ENCODE measurements at places on chromosomes 11 and 22.

DNA sequence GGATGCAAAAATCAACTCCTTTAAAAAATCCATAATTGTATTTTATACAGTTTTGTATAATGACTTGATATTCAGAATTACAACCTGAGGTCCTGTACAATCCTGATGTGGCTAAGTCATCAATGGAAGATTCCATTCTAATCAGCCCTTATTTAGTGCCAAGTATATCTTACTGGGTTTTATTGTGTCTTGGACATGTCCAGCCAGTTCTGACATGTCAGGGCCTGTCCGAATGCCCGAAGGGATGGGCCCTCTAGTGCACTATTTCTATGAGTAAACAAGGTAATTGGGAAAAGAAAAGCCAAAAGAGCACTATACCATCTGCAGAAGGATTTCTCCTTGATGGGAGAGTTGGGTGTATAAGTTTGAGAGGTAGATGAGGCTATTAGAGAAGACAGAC is 412.9 kb downstream of the METTL15 start:
- no peak for DNase-seq

GRCh38 chr11:47828284-47828683 is 19.9 kb downstream of the NUP160 start:
- no peak for DNase-seq

- no peak for DNase-seq
Observed at GRCh38 chr11:111081021-111081511, 164.5 kb upstream of the POU2AF2 start.

- DNase-seq, result no peak
Observed at GRCh38 chr11:87440076-87440770, 402.5 kb downstream of the TMEM135 start.

GRCh38 chr22:39938509-39939111 is 21.6 kb upstream of the TMA7B start:
- peak; percentile 39 for DNase-seq

DNA sequence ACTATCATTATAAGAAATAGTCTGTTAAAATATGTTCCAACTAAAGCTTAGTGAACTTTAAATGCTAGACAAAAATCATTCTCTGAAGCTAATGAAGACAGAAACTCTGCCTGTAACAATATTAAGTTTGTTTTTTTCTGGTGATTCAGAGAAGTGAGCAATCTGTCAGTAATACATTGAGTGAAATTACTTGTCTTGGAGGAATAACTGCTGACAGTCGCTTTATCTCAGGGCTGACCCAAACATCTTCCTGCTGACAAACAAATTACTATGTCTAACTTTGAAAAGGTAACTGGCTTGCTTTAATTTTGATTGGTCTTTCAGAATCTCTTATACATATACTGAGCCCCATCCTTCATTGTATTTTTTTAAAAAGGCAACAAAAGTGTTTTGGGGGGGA is 264.5 kb downstream of the SOX6 start:
- no peak for DNase-seq

GRCh38 chr22:46652847-46653331 is 32.7 kb downstream of the GRAMD4 start:
- DNase-seq, result no peak

- no peak for DNase-seq
Observed at GRCh38 chr11:31812383-31813381, 1.6 kb upstream of the PAX6 start.

DNA sequence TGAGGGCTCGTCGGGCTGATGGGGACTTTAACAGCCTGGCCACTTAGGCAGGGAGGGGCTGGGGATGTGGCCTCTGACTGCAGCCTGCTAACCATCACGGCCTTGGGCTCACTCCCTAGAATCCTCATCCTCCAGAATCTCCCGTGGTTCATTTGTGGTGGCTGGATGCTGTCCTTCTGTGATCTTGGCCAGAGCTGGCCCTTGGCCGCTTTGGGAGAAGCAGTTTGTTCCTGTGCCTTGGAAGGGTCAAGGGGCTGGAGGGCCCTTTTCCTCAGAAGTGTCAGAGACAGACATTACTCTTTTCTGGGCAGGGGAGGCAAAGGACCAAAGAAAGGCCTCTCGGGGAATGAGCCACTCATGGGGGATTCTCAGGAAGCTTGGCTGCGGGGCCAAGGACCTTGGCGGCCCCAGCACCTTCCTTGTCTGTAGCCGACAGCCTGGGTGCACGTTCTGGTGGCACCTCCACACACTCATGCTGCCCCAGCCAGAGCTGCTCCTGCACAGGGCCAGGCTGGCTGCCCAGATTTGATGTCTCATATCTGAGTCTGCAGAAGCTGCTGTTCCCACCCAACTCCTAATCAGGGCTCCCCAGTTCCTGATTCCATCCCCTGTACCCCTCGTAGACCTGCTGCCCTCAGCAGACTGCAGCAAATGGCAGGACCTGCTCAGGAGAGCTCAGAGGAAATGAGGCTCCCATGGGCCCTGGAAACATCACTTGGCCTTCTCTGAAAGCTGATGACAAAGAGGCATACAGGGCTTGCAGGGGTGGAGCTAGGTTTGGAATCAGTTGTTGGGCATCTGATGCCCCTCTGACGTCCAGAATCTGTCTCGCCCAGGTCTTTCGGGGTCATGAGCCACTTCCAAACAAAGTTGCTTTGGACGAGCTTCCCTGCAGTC is 107.7 kb downstream of the CTTN start:
- DNase-seq, result no peak

GRCh38 chr22:39661842-39662685 is 91.5 kb downstream of the CACNA1I start:
- DNase-seq, result peak; percentile 54

DNA sequence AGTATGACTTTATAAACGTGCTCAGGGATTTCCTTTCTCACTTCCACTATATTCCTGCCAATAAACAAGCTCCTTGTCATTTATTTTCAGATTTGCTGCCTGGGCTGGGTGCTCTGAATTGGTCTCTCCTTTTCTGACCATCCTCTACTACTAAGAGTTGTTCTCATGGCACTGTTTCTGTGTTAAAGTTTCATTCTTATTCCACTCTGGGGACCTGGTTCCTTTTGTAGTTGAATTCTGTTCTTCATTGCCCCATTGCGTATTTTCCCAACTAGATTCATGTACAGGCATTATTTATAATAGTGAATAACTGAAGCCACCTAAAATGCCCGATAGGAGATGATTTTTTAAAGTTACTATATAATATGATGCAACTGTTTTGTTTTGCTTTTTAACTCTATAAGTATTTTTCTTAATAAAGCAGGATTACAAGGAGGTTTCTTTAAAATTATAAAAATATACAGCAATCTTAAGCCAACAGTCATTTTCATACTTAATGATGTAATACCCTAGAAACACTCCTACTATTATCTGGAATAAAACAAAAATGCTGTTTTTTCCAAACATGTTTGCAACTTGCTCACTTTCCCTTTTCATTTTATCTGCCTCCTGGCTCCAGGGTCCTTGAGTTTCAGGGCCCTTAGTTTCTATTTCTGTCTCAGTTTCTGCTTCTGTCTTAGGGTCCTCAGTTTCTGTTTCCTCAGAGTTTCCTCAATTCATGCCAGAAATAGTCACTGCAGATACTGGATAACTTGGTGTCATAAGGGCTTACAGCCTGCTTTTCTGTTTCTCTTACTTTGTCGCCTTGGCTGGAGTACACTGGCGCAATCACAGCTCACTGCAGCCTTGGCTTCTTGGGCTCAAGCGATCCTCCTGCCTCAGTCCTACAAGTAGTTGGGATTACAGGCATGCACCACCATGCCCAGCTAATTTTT is 9.8 kb upstream of the FUT4 start:
- DNase-seq, result no peak

- DNase-seq, result peak; percentile 71
Observed at GRCh38 chr11:62786318-62787004, 741 bp upstream of the TMEM179B start.

DNA sequence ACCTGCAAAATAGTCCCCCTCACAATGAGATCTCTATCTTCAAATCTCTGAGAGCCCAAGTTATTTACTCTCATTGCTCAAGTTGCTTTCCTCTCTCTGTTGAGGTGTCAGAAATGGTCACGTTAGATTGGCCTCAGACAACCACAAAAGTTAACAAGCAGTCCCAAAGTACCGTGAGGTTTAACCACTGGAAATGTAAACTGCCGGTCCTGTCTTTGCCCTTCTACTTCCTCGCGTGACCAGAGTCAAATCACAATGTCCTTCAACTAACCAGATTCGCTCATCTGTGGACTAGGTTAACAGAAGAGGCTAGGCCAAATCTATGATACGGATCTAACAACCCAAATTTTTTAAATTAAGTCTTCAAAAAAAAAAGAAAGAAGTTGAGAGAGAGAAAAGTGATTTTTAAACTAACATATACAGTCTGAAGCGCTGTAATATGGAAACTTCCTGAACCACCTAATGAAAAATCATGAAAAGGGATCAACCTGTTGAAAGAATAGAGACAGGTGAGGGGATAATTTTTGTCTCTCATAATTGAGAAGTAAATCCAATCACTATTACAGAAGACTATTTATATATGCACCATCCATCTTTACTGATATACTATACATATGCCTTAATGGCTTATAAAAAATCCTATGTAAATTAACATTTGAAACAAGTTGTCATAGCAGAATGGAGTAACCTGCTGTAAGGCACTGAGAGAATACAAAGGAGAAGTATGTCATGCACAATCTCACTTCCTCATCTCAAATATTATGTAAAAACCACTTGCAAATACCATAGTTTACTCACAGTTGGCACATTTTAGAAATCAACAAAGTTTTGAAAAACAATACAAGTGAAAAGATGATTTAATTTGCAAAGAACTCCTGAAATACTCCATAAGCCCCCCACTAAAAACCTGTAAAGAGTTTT is 3.3 kb upstream of the JAML start:
- DNase-seq, result no peak

GRCh38 chr11:110762590-110762989 is 50.4 kb upstream of the ARHGAP20 start:
- no peak for DNase-seq

DNA sequence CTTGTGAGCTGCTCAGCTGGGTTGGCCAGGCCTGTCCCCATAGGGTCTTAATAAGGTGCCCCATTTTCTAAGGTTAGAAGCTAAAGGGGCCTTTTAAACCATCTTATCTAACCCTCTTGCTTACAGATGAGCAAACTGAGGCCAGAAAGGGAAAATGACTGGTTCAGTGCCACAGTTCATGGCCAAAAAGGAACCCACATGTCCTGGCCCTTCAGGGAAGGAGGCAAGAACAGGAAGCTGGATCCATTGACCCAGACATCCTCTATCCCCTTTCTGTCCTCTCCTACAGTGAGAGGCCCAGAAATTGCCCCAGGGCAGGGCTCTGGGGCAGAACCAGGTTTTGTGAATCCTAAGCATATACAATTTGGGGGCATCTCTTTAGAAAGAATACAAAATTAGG is 10.0 kb downstream of the PRG3 start:
- DNase-seq, result no peak

- no peak for DNase-seq
Observed at GRCh38 chr11:8368194-8368593, 104.5 kb upstream of the LMO1 start.
